ENCODE measurements at places on chromosomes 3 and 15.

DNA sequence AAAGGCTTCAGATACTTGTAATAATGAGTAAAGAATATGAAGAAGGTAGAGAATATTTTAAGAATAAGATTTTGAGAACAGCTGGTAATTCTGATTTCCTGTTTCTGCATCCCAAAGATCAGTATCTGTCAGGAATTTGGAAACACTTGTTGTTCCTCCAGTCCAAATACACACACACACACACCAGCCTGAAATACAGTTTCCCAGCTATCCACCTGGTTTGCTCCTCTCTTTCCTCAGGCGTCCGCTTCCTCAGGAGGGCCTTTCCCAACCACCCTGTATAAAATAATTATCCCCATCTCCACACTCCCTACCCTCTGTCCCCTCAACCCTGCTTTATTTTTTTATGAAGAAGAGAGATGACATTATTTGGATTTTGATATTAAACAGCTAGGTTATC is 2.0 kb upstream of the FSIP1 start:
- no peak for DNase-seq

DNA sequence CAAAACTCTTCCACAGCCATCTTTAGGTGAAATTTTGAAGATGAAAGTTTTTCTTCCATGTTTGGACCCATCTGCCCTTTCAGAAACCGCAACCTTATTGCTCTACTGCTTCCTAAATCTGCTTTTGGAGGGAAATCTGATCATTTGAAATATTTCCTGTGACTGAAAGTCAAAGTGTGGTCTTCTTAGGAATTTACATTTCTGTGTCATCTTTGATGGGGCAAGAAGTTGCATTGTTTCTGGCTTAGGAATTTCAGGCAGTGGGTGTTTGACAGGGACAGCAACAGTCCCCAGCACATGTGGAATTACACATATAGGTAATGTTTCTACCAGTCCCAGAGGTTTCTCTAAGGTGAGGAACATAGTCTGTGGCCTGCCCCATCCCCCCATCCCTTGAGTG is 5.3 kb upstream of the TYRO3 start:
- no peak for DNase-seq

- DNase-seq = no peak
These were observed 417.7 kb upstream of the TBL1XR1 start for GRCh38 chr3:177615015-177615414.

DNA sequence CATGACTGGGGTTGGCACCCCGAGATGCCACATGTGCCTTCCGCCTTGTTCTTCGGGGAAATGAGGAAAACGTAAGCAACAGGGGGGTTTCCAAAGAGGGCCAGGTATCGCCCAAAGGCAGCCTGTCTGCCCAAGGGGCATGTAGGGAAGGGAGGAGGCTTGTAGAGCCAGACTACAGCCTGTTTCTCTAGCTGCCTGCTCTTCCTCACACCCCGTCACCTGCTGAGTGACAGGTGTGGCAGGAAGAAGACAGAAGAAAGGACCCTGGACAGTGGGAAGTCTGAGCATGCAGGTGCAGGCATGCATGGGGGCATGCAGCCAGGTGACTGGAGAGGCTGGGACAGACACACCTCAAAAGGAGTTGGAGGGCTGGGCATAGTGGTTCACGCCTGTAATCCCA is 9.8 kb downstream of the PLA2G4E start:
- no peak for DNase-seq

GRCh38 chr3:132268956-132269355 is 48.3 kb upstream of the ACP3 start:
- DNase-seq = no peak
